ENCODE measurements at places on chromosomes 1 and 21.

- no peak for DNase-seq
These were observed 136.8 kb upstream of the RUNX3 start for GRCh38 chr1:25066731-25067517.

DNA sequence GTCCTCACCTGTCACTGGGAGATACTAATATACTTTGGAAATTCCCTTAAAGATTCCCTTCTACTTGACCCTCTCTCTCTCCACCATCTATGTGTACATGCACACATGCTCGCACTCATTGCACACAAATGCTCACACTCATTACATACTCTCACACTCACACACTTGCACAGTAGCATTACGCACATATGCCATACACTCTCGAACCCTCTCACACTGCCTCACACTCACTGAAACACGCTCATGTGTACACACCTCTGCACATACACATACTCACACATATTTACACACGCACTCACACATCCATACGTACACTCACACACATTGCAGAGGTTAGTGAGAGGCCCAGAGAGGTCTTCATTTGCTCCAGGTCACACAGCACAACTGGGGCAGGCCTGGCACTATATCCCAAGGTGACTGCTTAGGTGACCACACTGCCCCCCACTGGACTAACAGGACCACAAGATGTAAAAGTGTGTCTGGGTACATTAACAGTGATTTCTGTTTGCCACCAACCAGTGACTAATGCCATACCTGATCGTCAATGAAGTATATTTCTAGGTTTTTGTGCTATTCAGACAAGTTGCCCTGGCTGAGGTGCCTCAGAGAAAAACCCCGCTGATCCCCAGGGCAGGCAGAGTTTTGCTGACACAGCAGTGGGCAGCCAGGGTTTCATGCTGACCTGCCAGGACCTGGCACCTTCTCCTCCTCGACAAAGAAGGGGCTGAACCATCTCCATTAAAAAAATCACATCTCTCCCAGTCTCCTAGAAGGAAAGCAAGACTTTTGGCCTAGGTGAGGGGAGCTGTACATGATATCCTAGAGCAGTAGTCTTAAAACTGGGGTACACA, 28.5 kb upstream of the CAMK1G start:
- no peak for DNase-seq

DNA sequence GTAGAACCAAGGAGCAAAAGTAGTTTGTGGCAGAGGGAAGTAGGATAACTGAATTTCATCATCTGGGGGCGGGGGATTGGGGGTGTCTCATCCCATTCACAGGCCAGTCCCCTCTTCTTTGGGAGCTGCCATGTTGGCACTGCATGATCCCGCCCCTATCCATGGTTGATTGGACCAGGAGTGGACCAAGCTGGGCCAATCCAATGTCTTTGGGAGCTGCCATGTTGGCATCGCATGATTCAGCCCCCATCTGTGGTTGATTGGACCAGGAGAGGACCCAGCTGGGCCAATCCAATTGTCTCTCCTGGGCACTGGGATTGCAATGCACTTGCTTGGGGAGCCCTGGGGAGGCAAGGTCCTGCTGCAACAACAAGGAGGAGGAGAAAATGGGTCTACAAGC, 12.3 kb upstream of the ALPL start:
- DNase-seq, result no peak

- DNase-seq, result no peak
These were observed 15.3 kb upstream of the ZNF644 start for GRCh38 chr1:91036894-91037829.

- no peak for DNase-seq
These were observed 20.7 kb upstream of the DNASE2B start for GRCh38 chr1:84377480-84378095.

DNA sequence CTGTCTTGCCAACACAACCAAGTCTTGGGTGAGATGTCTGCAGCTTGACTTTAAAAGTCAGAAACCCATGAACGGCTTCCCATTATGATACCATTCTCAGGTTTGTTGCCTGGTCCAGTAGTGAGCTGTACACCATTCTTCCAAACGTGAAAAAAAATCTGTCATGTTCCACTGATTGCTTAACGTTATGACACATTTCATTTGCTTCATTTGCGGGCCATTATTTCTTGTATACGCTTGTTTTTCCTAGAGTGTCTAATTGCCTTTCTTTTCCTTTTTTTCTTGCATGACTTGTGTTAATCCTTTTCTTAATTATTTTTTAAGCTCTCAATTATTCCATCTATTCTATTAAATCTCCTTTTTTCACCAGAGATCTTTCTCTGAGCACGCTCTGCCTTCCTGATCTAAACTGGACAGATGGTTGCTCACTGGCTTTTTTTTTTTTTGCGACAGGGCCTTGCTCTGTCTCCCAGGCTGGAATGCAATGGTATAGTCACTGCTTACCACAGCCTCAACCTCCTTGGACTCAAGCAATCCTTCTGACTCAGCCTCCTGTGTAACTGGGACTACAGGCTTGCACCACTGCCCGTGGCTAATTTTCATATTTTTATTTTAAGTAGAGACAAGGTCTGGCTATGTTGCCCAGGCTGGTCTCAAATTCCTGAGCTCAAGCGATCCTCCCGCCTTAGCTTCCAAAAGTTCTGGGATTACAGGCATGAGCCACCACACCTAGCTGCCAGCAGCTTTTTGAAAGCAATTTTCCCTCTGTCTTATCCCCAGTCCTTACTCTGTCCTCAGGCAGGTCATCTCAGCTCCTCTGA, 31.7 kb upstream of the CAMTA1 start:
- no peak for DNase-seq

- no peak for DNase-seq
These were observed 82.0 kb upstream of the HIVEP3 start for GRCh38 chr1:42000766-42001165.

DNA sequence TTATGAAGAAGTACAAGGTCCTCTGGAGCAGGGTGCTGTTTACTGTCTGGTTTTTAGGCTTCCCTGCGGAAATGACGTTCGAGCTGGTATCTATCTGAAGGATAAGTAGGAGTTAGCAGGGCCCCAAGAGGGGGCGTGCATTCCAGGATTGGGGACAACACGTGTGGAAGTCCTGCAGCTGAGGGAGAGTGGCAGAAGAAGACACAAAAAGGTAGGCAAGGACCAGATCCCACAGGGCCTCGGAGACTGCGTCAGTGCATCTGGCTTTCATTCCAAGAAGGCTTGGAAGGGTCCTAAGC, 5.9 kb downstream of the RIMS3 start:
- DNase-seq, result no peak

GRCh38 chr1:47502746-47503370, 65.0 kb downstream of the FOXD2 start:
- DNase-seq, result no peak

All from NCI-H1436 (cell line).